ENCODE measurements at places on chromosomes 2 and 18.

- DNase-seq = no peak
These were observed 979 bp downstream of the SLC9A2 start for GRCh38 chr2:102620332-102620731.

DNA sequence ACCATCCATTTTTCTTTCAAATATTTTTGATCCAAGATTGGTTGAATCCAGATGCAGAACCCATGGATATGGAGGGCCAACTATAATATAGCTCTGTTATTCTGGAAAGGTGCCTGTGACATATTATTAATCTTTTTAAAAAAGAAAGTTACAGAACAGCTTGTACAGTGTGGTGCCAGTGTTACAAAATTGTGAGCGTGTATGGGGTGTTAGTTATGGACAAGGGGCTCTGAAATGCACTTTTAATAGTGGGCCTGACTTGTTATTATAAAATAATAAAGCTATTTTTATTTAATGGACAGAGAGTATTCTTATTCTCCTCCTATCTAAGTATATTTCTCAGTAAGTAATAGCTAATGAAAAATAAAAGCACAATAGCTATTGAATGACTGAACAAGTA is 111.2 kb downstream of the FARSB start:
- DNase-seq = no peak

DNA sequence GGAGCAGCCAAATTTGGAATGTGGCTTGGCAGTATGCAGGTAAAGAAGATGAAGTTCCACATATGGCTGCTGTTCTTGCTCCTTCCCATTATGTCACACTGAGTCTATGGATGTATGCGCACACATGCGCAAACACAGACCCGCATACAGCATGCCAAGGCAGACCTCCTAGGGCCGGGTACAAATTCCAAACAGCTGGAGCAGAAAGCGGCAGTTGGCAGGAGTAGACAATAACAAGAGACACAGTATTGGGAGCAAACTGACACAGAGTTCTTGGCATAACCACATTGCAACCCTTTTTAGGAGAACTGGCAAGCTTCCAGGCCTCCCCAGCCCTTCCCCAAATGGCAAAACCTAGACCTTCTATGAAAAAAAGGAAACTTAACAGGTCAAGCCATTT is 268.9 kb downstream of the SP3 start:
- no peak for DNase-seq

DNA sequence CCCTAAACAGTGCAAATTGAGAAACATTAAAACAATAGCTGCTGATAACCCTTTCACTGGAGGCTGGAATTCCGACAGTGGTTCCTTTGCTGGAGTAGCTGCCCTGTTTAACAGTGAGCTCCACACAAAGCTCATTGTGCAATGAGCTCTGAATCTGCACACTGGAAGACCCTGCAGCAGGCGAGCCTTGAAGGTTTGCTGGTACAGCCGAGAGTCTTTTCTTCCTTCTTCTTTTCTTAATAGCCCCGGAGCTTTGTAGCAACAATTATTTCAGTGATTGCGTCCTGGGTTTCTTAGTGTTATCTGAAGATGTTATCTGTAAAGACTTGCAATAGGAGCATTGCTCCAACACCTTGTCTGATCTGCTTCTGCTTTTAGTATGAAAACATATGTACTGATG is 50.8 kb upstream of the CXCR4 start:
- no peak for DNase-seq

DNA sequence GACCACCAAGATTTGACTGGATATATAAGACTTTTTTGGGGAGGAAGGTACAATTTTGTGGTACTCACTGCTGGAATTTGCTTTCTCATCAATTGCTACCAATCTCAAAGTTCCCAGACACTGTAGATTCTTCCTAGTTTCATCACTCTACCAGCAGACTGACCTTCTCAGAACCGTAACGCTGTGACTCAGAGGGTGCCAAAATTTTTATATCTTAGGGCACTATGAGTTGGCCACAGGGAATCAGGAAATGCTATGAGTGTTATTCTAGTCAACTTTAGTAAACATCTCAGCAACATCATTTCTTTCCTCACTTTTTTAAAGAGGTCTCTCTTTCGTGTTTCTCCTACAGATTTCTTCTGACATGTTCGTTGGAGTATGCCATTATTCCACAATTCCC is 499.0 kb downstream of the TMX3 start:
- peak; percentile 69 for DNase-seq

GRCh38 chr2:28413899-28414295 is 21.2 kb downstream of the FOSL2 start:
- no peak for DNase-seq

DNA sequence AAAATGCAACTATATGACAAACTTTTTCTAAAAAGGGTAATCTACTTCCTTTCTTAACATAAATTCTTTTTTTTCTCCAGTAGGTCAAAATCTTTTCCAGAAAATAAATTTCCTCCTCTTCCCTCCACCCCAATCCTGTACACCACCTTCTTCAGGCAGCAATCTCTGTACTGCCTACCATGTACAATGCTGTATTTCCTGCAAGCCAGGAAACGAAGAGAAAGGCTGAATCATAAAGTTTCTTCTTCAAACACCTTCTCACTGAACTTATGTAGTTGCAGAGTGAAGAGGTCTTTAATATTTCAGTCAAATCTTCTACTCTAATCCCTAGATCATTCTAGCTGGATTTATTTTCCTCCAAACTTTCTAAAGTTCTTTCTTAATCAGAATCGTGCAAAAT is 18.2 kb upstream of the C2orf66 start:
- DNase-seq = no peak

GRCh38 chr18:21857871-21858270 is 117.3 kb downstream of the MIB1 start:
- no peak for DNase-seq

DNA sequence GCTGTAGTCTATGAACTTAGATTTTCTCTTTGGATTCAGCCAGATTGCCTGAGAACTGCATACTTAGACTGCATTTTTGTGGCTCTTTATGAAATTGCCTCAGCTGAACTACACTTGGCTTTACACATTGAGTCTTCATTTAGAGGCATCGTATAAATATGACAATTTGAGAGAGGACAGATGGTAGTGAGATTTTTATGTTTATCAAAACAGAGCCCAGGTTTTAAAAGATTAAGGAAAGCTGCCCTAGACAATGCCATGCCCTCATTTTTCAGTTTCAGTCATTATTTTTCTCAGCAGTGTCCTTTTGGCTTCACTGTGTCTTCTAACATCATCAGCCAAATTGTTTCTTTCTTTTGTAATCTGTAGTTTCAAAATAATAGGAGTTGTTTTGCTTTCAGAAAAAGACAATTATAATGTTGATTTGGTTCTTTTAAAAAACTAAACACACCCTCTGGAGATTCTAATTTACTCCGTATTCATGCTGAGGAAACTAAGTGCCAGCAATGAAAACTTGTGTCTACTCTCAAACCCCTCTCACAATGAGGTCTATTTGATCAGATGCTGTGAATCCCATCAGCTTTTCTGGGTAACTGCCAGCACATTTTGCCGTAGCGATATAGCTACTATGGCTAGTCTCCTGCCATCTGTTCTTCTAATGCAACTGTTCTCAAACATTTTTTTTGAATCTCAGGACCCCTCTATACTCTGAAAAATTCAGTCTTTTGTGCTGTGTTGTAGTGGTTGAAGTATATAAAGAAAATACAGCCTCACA is 46.2 kb downstream of the TWSG1 start:
- DNase-seq = peak; percentile 19

DNA sequence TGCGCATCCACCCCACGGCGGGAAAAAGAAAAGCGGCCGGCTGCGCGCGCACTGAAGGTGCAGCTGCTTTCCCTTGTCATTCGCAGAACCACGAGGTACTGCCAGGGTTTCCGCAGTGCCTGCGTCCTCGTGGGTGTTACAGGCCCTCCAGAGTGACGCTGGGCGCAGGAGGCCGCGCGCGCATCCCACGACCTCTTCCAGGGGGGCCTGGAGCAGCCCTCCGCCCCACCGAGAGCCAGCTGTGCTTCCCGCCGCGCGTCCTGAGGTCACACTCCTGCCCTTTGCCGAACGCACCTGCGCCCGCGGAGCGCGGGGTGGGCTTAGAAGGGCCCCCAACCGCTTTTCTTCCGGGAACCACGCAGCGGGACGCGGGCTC is 378 bp upstream of the IAH1 start:
- peak; percentile 37 for DNase-seq

DNA sequence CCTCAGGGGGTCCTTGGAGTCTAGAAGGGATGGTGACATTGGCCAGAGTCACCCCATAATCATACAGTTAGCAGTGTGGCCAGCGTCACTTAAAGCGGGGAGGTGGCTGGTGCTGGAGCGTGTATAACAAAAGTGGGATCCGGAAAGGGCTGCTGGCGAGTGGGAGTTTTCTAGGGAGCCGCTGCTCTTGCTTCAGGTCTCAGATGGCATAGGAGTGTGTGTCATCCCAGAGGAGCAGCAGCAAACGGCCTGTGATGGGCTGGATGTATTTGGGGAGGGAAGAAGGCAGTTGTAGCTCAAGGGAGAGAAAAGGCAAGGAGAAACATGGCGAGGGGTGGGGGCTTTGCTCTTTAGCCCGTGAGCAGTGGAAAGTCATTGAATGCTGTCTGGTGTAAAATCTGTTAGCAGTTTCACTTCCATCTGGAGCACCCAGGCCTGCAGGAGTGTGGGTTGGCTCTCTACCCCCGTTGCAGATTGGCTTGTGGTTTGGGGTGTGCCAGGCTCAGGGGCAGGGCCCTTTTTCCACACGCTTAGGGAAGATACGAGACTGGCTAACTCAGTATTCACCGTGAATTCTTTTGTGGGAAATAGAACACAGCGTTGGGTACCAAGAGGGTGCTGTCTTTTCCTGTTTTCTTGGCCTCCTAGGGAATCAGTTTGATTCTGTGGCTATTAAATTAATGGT is 120.5 kb downstream of the AGAP1 start:
- no peak for DNase-seq

- DNase-seq = no peak
These were observed 22.5 kb downstream of the KIF1A start for GRCh38 chr2:240797500-240797895.

GRCh38 chr2:116088236-116088635 is 1645.8 kb downstream of the DPP10 start:
- no peak for DNase-seq

- DNase-seq = peak; percentile 76
These were observed 26.1 kb upstream of the FN1 start for GRCh38 chr2:215461836-215462532.

DNA sequence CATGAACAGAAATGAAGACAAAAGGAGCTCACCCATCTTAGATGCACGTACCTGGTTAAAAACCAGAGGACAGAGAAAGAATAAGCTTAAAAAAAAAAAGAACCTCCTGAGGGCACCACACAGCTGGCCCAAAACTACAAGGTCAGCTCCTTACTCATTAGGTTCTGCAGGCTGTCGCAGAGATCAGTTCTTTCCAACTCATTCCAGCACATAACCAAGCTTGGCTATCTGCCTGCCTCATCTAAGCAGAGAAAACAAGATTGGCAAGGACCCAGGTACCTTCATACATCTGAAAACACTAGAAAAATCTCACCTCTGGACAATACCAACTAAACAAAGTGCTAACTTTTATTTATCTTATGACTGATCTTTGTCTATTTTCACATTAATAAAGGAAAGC is 89.9 kb downstream of the NOL10 start:
- DNase-seq = no peak

- no peak for DNase-seq
These were observed 240.9 kb upstream of the GULP1 start for GRCh38 chr2:188050726-188051125.
